ENCODE measurements at places on chromosomes 4 and X.

DNA sequence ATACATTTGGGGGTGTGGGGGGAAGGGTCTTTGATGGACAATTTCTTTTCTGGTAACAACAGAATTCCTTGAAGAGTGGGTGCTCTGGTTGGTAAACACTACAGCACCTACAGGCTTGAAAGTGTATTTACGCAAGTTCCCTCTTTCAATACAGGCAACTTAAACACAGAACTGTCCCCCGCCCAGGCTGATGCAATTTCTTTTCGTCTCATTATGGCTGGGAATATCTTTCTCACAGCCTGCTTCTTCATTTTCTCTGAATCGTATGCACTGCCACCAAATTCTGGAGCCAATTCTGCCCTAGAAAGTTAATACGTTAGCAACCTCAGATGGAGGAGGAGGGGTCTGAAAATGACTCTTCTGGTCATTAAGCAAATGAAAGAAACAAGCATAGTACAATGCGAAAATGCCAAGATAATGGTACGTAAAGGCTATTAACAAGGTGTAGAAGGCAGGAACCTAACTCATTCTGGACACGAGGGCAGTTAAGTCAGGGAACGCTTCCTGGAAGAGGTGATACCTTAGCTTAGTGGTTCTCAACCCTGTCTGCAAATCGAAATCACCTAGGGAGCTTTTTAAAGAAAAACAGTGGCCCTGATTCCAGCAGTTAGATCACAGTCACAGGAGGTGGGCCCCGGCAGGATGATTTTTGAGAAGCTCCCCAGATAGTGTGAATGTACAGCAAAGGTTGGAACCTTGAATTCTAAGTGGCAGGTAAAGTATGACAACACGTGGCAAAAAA lies 1.0 kb downstream of the AGA start:
- DNase-seq = no peak

- peak; percentile 27 for DNase-seq
These were observed 34.9 kb downstream of the NOCT start for GRCh38 chr4:139050446-139050845.

- DNase-seq = peak; percentile 16
These were observed 206.2 kb upstream of the PCDH18 start for GRCh38 chr4:137738375-137738990.

GRCh38 chr4:140764785-140765392 lies 8.7 kb upstream of the TBC1D9 start:
- DNase-seq = no peak

- no peak for DNase-seq
These were observed 2.8 kb upstream of the MAMLD1 start for GRCh38 chrX:150360331-150360730.

DNA sequence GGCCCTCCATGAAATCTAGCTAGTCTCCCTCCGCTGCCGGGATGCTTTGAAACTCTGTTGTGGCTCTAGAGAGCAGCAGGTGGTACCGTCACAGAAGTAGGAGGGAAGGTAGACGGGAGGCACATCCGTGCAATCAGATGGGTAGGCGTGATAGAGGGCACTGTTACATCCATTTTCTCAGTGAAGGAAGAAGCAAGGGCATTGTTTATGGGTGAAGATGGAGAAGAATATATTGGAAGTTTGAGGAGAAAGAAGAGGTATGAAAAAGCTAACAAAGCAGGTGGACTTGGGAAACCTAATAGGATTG lies 1.3 kb downstream of the ANAPC4 start:
- no peak for DNase-seq

- no peak for DNase-seq
These were observed 743.5 kb upstream of the MAGEB2 start for GRCh38 chrX:29471829-29472228.

DNA sequence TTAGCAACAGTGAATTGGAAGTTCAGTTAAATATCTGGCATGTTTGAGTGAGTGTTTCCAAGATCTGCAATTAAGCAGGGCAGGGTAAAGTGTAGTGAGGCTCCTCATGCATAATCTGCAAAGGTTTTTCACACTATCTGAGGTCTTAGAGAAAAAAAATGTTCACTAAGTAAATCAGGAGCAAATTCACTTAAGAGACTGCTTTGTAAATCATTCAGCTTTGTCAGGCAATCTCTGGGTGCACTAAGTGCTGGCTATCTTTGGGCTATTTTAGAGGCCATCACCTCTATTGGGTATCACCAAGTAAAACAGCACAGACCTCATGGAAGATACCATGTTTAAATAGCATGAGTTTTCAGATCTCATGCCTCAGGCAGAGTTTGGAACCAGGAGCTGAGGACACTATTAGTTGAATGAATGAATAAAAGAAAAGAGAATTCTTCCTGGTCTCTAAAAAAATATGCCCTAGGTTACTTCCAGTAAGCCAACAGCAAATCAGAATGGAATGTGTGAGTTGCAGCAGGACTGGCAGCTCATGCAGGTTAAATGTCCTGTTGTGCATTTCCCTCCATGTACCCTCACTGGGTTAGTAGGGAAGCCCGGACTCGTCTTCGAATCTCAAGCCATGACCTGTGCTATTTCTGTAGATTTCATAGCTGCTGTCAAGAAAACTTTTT lies 195.3 kb downstream of the KCNIP4 start:
- DNase-seq = no peak

GRCh38 chrX:123846577-123847038 lies 13.2 kb upstream of the XIAP start:
- no peak for DNase-seq

DNA sequence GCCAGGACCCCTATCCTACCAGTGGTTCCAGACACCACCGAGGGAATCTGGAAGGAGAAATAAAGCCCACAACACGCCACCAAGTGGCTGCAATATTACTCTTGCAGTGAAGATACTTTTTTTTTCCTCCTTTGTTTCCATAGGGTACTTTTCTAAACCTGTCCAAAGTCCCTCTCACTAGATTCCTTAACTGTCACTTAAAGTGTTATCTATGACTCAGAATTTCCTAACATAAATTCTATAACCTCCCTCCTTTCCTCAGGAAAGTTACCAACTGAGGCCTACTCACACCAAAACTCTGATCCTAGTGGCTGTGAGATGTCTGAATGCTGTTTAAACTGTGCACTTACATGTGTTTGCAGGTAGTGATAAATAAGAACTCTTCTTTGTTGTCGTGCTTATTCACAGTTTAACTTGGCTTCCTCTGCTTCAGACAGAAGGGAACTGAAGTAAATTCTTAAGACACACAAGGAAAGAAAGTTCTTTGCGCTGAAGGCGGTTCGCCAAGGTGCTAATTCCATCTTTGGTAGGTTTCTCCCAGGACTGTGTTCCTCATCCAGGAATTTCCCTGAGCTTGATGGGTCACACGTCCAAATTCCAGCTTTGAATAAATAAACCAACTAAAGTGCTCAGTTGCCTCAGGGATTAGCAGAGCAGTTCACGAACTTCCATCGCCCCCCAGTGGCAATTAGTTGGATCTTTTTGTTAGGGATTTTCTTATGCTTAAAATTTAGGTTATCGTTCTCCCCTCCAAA lies 10.7 kb upstream of the HCCS start:
- DNase-seq = peak; percentile 42

DNA sequence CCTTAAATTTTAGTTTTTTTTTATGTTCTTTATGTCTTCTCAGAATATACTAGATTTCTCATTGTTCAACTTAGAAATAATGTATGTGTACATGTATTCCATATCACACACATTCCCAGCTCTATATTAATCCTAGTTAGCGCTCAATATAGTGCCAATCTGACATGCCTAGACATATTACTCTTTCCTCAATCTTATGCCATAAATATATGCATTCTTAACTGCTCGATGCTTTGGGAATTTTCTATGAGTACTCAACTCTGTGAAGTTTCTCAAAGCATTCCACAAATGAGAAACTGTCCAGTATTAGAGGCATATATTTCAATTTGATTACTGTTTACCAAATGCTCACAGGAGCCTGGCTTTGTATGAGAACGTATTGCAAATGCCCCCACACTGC lies 231.2 kb upstream of the VEGFC start:
- DNase-seq = no peak

GRCh38 chr4:99120501-99120900 lies 23.6 kb downstream of the ADH4 start:
- DNase-seq = no peak

DNA sequence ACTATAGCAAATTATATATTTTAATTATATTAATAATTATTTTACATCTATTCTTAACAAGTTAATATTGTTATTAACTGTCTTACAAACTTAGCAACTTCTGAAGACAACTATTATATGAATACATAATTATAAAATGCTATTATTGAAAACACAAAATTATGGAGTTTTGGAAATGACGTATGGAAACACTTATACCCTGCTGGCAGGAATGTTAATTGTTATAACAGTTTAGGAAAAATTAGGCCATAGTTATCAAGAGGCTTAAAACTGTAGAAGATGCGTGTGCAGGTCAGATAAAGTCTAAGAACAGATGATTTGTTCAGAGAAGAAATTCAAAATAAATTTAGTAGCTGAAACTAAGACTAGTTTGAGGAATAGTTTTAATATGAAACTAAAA lies 211.7 kb downstream of the FAT4 start:
- DNase-seq = no peak

DNA sequence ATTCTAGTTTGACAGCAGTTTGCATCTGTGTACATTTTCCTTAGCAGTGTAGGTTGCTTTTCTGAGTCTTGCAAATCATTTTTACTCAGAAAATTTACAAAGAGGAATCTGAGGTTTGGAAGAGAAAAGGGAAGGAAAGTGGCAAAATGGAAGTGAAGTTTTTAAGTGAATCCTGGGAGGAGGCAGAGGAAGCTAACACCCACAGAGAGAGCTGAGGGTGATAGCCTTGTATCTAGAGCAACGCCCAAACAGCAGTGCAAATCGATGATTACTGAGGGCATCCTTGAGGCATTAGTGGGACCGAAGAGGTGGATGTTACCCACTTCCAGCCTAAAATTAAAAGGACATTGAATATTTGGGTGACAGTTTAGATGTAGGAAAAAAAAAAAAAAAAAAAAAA lies 31.8 kb downstream of the KLF3 start:
- no peak for DNase-seq

- no peak for DNase-seq
These were observed 104.4 kb downstream of the UCHL1 start for GRCh38 chr4:41360921-41361793.

DNA sequence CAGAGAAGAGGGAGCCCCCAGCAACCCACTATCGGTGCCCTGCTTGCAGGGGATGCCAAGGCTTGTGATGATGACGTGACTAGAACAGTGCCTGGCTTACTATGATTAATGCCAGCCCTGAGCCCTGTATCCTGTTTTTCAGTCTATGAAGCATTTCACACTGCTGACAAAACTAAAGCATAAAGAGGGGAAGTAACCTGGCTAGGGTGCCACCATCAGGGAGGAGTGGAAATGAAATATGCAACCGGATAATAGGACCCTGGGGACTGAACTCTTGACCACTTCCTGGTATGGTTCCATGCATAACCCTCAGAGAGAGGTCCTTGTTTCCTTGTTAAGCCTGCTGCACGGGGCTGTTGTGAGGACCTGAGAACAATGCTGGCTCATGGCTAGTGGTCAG lies 50.3 kb downstream of the MED28 start:
- DNase-seq = no peak

GRCh38 chr4:176435901-176436292 lies 116.1 kb downstream of the SPCS3 start:
- DNase-seq = peak; percentile 56

- DNase-seq = no peak
These were observed 29.0 kb downstream of the LRBA start for GRCh38 chr4:150986085-150986484.

DNA sequence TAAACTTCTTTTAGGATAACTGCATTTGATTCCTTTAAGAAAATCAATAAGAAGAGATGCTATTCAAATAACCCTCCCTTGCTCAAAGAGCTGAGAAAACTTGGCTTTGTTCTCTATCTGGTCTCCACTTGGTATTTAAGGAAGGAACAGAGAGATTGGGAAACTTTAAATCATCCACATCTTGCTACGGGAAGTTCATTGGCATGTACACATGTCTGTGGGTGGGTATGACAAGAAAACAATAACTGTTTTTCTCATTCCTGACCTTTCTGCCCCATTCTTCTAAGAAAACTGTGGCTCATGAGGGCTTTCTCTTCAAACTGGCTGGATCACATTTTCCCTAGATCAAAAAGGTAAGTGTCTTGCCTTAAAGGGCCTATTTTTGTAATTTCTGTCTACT lies 6.0 kb downstream of the SEL1L3 start:
- DNase-seq = no peak

- DNase-seq = no peak
These were observed 40.7 kb downstream of the FANCB start for GRCh38 chrX:14832151-14832550.

- DNase-seq = no peak
These were observed 17.6 kb upstream of the KIAA1210 start for GRCh38 chrX:119145241-119145653.

DNA sequence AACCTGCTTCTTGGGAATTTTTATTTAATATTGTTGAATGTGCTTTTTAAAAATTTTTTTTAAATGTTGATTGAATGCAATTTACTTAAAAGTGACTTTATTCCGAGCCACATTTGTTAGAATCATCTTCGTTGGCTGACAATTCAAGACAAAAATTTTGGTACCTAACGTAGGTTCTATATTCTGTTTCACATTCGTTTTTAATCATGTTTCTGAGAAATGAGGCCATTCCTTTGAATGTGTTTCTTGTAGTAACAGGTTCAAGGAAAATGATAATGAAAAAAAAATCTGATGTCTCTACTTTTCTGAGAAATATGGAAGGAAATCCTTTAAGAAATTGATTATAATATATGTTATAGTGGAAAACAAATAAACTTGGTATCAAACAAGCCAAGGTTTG lies 92.3 kb upstream of the DCLK2 start:
- DNase-seq = no peak

DNA sequence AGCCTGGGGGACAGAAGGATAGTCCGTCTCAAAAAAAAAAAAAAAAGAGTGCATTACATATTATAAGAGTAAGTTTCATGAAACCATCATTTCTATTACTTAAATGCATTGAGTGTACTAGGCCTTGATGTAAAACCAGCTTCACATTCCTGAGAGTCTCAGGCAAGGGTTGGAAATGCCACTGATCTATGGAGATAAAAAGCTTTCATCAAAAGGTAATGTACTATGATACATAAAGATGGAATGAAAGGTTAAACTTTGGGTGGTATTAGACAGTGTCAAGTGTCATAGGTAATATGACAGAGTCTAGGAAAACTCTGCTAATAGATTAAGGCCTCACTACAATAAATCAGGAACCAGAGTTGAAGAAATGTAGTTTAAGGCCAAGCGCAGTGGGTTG lies 7.4 kb downstream of the CFAP97 start:
- no peak for DNase-seq

DNA sequence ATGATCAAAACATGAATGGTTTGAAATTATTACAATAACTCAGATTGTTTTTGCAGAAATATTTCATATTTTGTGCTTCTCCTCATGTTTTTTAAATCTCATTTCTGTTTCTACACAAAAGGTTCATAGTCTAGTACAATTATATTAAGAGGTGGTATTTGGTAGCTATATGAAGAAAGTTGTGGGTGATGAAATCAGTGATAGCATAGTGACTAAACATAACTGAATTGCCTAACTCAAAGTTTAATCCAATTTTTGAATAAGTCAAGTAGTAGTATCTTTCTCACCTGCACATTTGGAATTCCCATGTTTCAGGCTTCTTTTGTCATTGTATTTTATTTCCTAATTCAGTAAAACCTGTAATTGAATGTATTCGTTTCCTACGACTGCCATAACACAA lies 648.7 kb downstream of the GRID2 start:
- DNase-seq = no peak

- DNase-seq = no peak
These were observed 336.4 kb upstream of the NOCT start for GRCh38 chr4:138678985-138679746.

Data from fibroblast of skin of left quadriceps (primary cell).